PC-9 (cell line): ENCODE measurements at places on chromosomes 4 and X. TPM values are rescaled to one million over a fixed set of nuclear protein-coding genes. Genes with fewer than 3 reads are reported as not detected.

DNA sequence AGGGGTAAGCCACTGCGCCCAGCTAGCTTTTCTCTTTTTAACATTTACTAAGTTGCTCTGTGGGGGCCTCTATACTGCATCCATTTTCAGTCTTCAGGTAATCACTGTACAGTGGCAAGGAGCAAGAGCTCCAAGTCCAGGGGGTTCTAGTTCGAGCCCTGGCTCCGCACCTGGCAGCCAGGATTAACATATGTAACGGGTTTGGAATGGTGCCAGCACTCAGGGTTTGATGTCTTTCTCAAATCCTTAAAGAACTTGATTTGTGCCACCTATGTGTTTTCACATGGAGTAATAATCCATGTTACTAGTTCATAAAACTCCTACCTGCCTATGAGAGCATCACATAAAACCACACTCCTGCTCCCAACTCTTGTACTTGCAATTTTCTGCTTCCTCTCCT, 4.5 kb downstream of the GRPEL1 start:
- DNase-seq, result no peak

GRCh38 chr4:186946682-186947294, 223.1 kb upstream of the FAT1 start:
- DNase-seq, result no peak

GRCh38 chr4:96326846-96327245, 487.0 kb downstream of the PDHA2 start:
- no peak for DNase-seq

DNA sequence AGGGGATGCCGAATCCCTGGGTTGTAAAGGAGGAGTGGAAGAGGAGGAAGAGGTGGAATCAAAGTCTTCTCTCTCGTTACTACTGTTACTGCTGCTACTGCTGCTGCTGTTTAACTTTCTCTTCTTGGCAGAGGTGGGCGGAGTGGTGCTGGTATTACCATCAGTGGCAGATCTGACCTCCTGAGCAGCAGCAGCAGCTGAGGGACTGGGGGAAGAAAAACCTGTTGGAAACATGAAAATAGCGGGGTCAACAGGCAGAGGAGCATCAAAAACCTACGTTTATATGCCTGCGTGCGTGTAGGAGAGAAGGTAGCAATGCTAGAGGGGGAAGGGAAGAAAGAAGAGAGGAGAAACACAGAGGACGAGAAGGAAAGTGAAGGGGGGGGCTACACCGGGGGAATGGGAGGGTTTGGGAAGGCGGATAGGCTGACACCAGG, 339 bp downstream of the CUL4B start:
- peak; percentile 44 for DNase-seq

DNA sequence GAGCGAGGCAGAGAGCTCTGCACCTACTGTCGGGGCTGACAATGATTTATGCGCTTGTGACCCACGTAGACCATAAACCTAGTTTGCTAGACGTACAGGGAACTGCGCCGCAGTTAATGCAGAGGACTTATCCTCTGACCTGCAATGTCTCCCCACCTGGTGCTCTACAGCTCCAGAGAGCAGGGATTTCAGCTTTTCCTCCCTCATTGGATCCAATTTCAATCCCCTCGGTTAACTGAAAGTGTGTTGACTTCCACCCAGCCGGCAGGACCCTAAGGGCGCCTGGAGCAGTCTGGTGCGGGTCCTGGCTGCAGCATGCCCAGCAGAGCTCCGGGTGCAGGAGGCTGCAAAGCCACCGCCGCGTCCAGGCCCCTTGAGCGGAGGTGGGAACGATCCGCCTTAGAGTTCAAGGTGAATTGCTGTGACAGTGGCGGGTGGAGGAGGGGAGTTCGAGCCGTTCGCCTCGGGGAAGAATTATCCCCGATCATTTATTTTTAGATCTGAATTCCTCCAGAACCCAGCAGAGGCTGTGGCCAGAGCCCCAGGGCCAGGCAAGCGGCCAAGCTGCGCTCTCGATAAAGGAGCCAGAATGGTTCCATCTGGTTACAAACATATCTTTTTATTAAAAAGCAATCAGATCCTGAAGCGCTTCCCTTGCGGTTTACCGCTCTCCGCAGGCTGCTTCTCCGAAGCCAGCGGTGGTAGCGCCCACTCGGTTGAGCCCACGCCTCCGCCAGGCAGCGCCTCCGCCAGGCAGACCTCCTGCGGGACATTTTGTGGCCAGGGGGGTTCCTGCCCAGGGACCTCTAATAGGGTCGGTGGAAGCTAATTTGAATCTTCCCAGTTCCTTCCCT, 66.0 kb downstream of the FBXO8 start:
- DNase-seq, result no peak

DNA sequence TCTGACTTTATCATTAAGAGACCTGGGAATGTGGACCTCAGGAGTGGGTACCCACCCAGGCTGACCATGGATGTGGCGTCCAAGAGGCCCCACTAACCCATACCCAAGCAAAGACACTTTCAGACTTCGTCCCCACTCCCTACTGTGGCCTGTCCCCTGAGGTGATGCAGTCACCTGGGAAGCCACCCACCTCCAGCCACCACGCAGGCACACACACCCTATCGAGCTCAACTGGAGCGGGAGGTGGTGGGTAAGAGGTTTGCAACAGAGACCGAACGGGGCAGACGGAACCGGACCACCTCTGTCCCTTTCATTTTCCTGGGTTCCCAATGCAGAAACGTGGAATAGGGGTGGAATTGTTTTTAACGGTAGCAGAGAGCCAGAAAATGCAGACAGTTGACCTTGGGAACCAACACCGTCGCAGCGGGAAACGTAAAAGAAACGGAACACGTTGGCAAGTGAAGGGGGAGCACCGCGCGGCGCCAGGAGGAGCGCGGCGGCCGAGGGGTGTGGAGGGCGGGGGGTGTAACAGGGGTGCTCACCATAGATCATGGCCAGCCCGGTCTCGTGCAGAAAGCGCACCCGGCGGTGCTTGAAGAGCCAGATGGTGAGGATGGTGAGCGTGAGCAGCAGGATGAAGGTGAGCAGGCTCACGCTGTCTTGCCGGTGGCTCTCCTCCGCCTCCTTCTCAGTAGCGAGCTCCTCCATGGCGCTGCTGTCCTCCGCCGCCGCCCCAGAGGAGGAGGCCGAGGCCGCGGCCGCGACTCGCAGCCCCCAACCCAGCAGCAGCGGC, 559 bp downstream of the SLC9A7 start:
- DNase-seq, result no peak

- no peak for DNase-seq
Observed at GRCh38 chrX:122441451-122441850, 742.6 kb upstream of the GRIA3 start.

- peak; percentile 95 for DNase-seq
Observed at GRCh38 chr4:41214136-41214824, at the start of gene APBB2. Gene APBB2 (minus strand): TSS chr4:41214542. CDS start chr4:41033254, 181,288 bp downstream.

- no peak for DNase-seq
Observed at GRCh38 chr4:118997601-118998000, 108.9 kb downstream of the SYNPO2 start.

DNA sequence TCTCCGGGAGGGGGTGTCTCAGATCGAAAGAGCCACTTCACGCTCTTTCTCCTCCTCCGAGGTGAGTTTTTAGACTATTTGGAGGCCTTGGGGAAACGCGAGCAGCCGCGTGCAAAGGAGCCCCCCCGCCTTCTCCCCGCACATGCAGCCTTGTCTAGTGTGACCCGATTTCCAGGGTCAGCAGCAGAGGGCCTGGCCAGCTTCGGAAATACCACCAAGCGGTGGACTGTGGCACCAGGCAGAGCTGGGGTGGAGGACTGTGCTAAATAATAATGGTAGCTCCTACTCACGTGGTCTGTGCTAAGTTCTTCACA, 79.3 kb upstream of the BCOR start:
- DNase-seq, result no peak

DNA sequence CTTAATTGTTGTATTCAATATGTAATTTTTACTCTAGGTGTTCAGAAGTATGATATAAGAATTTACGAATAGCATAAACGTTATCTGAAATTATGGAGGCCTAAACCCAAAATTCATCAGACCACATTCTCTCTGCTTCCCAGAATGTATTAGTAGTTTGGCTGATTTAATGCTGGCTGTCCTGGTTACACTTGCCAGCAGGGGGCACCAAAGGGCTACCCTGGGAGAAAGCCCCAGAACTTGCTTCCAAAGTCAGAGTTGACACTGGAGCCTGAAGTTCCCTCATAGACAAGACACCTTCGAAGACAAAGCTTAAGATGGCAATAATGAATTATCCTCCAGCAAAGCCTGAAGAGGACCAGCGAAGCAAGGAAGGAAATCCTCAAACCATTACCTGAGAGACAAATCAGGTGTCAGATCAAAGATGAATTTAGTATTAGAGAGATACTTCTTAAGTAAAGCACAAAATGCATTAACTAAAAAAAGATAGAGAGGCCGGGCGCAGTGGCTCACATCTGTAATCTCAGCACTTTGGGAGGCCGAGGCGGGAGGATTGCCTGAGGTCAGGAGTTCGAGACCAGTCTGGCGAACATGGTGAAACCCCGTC, 11.3 kb upstream of the ANOS1 start:
- DNase-seq, result peak; percentile 57

GRCh38 chrX:154436374-154436982, 476 bp upstream of the GDI1 start:
- DNase-seq, result no peak

DNA sequence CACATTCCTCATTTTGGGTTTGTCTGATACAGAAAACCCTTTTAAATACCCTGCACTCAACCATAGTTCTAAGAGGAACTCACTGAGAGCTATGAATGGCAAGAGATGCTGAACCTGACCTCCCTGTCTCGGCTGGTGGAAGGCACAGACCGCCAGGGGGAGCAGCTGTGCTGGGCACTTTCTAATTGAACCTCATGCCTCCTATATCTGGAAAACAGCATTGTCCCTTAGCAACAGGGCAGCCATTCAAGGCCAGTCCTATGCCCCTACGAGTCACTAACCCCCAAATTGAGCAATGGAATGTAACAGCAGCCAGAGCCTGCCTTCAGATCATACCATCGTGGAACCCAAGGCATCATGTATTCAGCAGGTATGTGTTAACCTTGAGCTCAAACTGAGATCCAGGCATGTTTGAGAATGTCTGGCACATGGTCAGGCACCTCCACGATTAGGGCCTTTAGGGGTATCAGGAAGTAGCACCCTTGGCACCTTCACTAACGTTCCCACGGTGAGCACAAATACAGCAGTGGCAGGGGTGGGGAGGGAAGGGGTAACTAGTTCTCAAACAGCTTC, 5.1 kb downstream of the USP27X start:
- peak; percentile 35 for DNase-seq

DNA sequence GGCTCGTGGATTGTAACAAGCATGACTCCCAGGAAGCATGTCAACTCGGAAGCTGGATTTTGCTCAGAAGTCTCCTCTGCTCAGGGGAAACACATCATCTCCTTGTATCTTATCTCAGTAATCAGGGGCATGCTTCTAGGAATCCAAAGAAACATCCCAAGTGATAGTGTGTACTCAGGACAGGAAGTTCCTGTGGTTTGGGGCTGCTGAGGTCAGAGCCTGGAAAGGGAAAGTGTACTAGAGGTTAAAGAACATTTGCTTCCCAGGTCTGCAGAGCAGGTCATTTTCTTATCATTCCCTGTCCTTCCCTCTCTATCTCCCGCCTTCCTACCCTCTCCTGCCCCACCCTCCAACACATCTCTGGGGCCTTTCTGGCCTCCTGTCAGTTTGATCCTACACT, 38.8 kb downstream of the SLC34A2 start:
- DNase-seq, result peak; percentile 6

DNA sequence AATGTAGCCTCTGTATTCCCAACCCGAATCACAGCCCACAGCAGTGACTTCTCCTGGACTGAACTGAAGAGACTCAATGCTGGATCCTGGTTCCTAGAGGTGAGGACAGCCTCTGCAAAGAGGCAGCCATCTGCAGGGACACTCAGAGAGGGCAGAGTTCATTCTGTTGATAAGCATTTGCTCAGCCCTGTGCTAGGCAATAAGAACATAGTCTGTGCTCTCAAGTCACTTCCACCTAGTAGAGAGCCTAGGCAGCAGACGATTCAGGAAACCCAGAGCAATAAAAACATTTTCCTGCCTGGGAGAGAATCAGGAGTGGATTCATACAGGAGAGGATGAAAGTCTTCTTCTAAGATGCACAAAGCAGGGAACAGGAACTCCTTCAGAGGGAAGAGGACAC, 4.3 kb downstream of the GDPD2 start:
- no peak for DNase-seq

- DNase-seq, result no peak
Observed at GRCh38 chr4:90189178-90189577, 62.0 kb downstream of the CCSER1 start.

- no peak for DNase-seq
Observed at GRCh38 chr4:121675715-121676114, 21.1 kb downstream of the ANXA5 start.

DNA sequence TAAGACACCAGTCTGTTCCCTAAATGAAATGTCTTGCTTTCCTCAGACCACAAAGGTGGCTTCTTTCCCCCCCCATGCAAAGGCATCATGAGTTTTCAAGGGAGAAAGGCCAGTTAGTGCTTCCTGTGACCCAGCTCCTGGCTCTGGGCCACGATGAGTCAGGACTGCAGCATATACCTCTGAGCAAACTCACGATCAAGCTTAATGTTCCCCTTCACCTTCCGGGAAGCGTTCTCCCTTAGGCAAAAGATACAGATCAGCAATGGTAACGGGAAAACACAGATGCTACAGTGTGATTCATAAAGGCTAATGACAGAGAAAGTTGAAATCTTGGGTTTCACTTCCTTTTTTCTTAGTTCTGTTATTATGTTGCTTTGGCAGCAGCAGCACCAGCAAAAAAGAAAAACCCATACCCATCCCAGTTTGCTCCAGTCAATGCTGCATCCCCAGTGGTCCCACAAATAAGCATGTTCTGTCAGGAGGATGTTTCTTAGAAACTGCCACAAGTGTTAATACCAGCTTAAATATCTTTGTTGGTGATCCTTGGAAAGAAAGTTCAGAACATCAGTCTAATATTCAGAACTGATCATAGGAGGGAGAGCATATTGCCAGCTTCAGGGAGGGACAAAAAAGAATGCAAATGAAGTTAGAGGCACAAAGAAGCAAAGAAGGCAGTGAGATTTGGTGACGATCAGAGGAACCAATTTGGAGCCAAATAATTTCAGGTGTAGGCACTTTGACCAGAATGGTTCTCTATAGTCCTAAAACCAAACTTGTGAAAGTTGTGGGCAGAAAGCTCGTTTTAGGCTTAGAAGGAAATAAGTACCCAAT, 41.2 kb downstream of the LONRF3 start:
- DNase-seq, result peak; percentile 98

- no peak for DNase-seq
Observed at GRCh38 chr4:73735231-73735630, 5.1 kb upstream of the CXCL8 start.

GRCh38 chrX:13281289-13281688, 38.6 kb downstream of the ATXN3L start:
- no peak for DNase-seq

The SULT1B1 gene
- total RNA-seq, result 0.24 and 0.25 TPM in 2 replicates

The MAGEA4 gene
- total RNA-seq, result not detected in 2 replicates

The PPP1R2C gene
- total RNA-seq, result not detected in 2 replicates

The MAP7D2 gene
- not detected in 2 replicates for total RNA-seq

The GPR50 gene
- total RNA-seq, result not detected in 2 replicates

The MAOB gene
- 0.55 and 0.74 TPM in 2 replicates for total RNA-seq

The GSX2 gene
- not detected in 2 replicates for total RNA-seq

The AMER1 gene
- 5.8 and 6.5 TPM in 2 replicates for total RNA-seq

The IGSF1 gene
- total RNA-seq, result 0.23 and 0.48 TPM in 2 replicates

The SASH3 gene
- not detected in 2 replicates for total RNA-seq

The SMIM31 gene
- total RNA-seq, result not detected in 2 replicates

The SSX2B gene
- total RNA-seq, result 39.6 TPM in 1 of 2 replicates, not detected in the other

The FOXR2 gene
- not detected in 2 replicates for total RNA-seq

The HMX1 gene
- total RNA-seq, result not detected in 2 replicates

The P2RY8 gene
- not detected in 2 replicates for total RNA-seq
